GM23248 (cell line): ENCODE measurements at places on chromosomes 12 and 14. TPM values are rescaled to one million over a fixed set of nuclear protein-coding genes. Genes with fewer than 3 reads are reported as not detected.
A peak's percentile ranks its signal among the peaks of the same experiment; 100 is the strongest.

Gene ADAMTS20
- polyA plus RNA-seq: not detected in 2 replicates

Gene ASCL1
- polyA plus RNA-seq: not detected in 2 replicates

GRCh38 chr14:63852817-63853731 lies at the start of gene SYNE2:
Gene SYNE2, plus strand, starts transcription at chr14:63853004. Its CDS starts 56,145 bp downstream, at chr14:63909149.
- peak; percentile 78 for DNase-seq

Gene TRAF3
- polyA plus RNA-seq: 7.8 and 7.9 TPM in 2 replicates

DNA sequence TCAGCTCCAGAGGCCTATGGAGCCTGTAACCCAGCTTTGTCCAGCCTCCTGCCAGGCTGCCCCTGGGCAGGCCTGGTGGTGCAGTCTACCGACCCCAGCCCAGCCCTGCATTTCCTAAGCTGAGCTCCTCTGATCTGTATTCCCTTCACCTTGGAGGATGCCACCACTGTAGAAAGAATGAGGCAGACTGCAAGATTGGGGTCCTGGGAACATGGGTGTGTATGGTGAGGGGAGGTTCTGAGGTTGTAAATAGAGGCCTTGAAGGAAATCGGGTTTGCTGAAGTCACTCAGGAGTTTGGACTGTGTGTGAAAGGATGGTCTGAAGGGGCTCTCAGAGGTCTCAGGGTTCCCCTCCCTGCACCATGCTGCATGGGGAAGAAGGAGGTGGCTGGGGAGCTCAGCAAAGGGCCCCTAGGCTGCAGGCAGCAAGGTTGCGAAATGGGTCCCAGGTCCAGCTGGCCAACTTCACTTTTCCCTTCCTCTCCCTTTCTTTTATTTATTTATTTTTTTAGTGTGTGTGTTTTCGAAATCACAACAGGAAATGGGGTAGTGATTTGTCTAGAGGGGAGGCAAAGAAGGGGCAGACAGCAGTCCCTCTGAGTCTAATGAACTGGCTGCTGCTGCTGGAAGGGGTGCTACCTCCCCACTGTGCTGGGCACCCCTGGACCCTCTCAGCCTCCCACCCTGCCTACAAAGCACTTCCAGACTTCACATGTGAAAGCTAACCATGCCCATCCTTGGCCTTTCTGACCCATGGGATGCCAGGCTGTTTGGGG lies 1.2 kb upstream of the LRP1-AS start:
- peak; percentile 87 for DNase-seq

Gene ERBB3
- 1.9 and 2.1 TPM in 2 replicates for polyA plus RNA-seq

GRCh38 chr12:95413576-95413975 lies 60.4 kb upstream of the METAP2 start:
- DNase-seq: peak; percentile 44

Gene MUCL1
- polyA plus RNA-seq: not detected in 2 replicates

GRCh38 chr14:54267172-54267571 lies 129.6 kb upstream of the CDKN3 start:
- DNase-seq: no peak

DNA sequence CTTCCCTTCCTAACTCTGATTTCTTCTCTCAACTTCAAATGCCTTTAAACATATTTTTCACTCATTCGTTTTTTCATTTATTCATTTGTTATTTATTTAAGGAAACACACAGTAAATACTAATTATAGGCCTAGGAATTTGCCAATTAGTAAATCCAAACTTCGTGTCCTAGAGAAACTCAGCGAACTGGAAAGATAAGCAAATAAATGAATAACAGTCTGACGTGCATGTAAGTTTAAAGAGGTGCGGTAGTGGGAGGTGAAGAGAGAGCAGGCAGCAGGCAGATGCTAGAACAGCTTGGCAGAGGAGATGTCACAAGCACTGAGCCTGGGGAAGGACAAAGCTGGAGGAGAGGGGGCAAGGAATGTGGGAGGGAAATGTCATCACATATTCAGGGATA lies 228.2 kb downstream of the DPY19L2 start:
- no peak for DNase-seq

GRCh38 chr12:56315249-56315621 lies 553 bp downstream of the CNPY2 start:
- no peak for DNase-seq

- no peak for DNase-seq
Observed at GRCh38 chr12:48525332-48525731, at the start of gene OR8S1. Gene OR8S1, plus strand, starts transcription at chr12:48525632. Its CDS starts 0 bp downstream, at chr12:48525632.

DNA sequence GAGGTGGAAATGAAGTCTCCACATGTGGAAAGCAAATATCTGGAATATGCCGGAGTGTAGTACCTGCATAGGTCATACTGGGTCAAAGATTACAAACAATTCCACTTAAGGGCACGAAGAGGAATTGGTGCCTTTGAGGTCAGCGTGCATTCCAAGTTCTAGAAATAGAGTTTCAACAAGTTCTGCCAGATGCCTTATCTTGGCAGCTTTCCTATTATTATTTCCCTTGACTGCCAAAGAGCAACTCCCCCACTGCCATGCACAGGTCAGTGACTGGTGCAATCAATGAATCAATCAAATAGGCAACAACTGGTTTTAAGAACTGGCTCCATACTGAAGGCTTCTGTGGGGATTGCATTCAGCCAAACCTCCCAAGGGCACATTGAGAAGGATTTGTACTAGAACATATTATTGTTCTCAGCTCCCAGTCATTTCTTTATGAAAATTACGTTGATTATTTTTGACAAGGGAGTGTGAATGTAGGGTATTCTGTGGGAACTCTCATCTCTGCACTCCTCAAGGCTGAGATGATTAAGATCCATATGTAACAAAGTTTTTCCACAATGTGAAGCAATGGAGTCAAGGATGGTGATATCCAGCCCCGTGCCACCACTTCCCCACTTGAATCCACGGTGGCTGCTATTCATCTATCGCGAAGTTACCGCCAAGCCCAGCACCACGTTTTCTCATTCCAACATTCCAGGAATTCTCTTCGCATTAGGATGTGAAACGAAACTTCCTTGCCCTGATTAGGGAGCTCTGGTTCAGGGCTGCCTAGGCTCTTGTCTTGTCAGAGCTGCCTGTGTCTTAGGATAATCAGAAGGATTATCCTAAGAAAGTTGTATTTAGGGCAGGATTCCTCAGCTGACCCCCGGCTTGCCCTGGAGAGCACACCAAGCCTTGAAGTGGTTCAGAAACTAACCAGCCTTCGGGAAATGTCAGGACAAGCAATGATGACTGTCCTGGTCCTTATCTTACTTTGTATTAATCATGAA lies 115.1 kb upstream of the PCED1B start:
- DNase-seq: peak; percentile 69

- DNase-seq: peak; percentile 63
Observed at GRCh38 chr14:72736308-72736707, 157.6 kb downstream of the DPF3 start.

GRCh38 chr14:74621556-74621955 lies 9.5 kb upstream of the LTBP2 start:
- no peak for DNase-seq

Gene RNASE2
- polyA plus RNA-seq: not detected in 2 replicates

DNA sequence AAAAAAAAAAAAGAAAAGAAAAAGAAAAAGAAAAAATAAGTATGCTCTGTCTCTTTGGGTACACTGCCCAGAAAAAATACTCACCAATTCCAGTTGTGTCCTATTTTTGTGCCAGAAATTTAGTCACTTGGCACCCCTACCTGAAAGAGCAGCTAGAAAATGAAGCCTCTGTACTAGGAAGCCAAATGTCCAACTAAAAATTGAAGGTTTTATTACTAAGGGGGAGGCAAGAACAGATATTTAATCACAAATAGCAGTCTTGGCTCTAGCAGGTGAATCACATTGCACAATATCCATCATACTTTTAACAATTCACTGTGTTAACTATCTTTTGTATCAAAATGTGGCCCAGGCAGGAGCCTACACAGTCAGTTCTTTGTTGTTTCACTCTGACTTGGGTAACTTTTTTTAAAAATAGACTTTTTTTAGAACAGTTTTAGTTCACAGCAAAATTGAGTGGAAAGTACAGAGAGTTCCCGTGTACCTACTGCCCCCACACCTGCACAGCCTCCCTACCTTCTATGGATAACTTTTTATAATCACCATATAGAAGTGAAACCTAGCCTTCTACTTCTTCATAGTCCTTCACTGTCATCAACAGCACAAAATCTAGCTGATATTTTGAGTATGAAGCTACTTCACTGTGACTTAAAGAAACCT lies 87.1 kb upstream of the ATF7IP start:
- no peak for DNase-seq

Gene CMKLR1
- 1.9 and 2.2 TPM in 2 replicates for polyA plus RNA-seq

GRCh38 chr14:96904201-96904600 lies 107.0 kb downstream of the VRK1 start:
- no peak for DNase-seq

DNA sequence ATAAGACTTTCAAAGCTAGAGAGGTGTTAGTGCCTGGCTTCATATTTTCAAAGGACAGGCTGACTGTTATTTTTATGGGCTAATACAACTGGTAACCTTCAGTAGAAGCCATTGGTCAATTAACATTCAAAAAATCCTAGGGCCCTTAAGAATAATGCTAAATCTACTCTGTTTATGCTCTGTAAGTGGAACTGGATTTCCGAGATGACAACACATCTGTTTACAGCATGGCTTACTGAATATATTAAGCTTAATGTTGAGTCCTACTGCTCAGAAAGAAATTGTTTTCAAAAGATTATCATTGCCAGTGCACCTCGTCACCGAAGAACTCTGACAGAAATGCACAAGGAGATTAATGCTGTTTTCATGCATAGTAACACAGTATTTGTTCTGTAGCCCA lies 239.9 kb downstream of the TMTC2 start:
- DNase-seq: no peak

DNA sequence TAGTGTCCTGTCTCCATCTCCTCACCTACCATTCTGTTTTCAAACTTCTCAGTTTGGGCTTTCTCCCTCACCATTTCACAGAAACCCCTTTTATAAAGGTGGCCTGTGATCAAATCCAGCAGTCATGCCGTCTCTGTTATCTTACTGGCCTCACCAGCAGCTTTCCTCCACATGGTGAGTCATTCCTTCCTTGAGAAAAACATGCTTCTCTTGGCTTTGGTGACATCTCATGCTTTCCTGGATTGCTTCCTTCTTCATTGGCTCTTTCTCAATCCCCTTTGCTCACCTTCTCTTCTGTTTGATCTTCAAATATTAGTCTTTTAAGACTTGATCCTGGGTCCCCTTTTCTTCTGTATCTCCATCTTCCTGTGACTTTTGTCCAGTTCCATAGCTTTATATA lies 164.9 kb downstream of the ANO4 start:
- DNase-seq: peak; percentile 91

GRCh38 chr12:89126712-89127111 lies 225.6 kb downstream of the DUSP6 start:
- peak; percentile 8 for DNase-seq

DNA sequence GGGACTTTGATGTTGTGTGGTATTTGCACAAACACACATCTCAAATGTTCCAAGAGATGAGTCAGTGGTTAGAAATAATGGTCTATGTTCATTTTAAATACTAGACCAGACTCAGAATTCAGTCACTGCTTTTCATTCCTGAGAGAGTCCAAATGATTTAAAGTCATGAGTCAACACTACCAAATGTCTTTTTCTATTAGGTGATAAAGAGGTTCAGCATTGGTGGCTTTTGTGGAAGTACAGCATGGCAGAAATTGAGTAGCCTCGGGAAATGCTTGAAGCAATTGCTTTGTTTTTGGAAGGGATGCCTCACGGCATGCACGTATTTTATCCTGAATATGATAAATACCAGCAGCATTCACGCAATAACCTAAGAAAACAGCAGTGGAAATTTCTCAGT lies 115.7 kb downstream of the DIO2 start:
- DNase-seq: peak; percentile 74

DNA sequence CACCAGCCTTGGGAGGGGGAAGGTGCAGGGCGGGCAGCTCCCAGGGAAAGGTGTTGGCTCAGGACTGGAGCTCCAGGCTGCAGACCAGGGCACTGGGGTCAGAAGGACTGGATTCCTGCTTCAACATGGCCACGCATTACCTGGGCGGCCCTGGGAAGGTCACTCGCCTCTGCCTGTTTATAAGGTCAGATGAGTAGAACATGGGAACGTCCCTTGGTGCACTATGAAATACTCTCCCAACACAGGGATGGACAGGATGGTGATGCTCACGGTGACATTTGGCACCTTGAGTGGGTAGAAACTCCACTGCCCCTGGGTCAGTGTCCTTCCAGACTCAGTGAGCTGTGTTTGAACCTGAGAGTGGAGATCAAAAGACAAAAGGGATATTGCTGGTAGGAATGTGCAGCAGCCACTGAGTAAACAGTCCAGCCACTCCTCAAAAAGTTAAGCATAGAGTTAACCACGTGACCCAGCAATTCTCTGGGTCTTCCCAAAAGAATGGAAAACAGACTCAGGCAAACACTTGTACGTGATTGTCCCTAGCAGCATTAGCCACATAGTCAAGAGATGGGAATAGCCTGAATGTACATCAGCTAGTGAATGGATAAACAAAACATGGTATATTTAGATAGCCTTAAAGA lies 9.1 kb upstream of the BDKRB2 start:
- no peak for DNase-seq

DNA sequence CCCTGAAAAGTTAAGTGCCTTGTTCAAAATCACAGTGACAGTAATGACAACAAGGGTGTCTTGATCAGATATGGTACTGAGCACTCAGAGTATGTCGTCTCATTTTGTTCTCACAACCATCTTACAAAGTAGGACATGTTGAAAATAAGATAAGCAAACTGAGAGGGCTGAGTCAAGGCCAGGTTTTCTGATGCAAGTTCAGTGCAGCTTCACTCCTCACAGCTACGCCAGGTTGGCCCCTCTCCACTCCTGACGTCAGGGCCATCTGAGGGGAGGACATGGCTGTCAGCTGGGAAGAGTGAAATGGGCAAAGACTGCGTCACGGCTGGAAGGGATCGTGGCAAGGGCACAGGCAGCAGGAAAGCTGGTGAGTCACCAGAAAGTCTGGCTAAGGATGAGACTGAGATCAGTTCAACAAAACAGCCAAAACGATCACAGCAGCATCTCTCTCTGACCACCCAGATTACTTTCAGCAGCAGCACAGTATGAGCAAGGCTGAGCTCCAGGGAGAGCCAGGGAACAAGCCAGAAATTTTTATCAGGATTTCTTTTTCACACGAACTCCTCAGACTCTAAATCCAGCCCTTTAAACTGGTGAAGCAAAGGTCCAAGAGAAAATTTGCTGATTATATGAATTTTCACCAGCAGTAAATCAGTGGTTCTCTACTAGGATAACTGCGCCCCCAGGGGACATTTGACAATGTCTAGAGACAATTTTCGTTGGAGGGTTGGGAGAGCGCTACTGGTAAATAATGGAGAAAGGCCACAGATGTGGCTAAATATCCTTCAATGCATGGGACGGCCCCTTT lies 297.9 kb upstream of the AMIGO2 start:
- peak; percentile 99 for DNase-seq

DNA sequence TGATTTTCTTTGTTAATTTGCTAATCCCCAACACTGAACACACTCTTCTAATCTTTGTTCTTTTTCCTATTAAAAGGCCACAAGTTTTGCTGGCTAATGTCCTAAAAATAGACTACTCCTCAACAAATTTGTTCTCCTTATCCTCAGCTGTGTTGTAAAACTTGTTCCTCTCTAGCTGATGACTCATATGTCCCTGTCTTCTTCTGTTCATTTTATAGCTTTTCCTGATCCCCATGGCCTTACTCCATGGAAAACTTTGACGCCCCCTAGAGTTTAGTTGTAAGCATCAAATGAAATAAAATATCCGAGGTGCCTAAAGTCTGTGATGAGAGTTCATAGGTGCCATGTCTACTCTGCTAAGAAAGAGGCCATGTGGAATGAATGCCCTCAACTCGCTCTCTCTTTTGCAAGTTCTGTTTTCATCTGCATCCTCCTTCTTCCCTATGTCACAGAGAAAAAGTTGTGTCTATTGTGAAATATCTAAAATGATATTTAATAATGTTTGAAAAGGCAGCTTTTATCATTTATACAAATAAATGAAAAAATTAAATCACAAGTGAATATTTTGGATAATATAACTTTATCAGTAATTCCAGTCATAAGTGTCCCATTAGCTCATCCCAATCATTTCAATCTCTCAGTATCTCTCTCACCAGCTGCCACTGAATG lies 237.9 kb downstream of the IPO8 start:
- peak; percentile 92 for DNase-seq

Gene OR4Q2
- polyA plus RNA-seq: not detected in 2 replicates

Gene PLEK2
- polyA plus RNA-seq: 11.4 and 11.5 TPM in 2 replicates
